ENCODE measurements at places on chromosomes 6 and 20. TPM values are rescaled to one million over a fixed set of nuclear protein-coding genes. Genes with fewer than 3 reads are reported as not detected.

- no peak for DNase-seq
These were observed 48.8 kb downstream of the MAPK14 start for GRCh38 chr6:36076178-36077063.

GRCh38 chr20:36818185-36818584, 44.6 kb upstream of the DSN1 start:
- no peak for DNase-seq

The MYB gene
- 0.35 TPM for total RNA-seq

GRCh38 chr6:34389034-34389433, 3.4 kb downstream of the NUDT3 start:
- DNase-seq = no peak

Data from HFFc6 (cell line).